ENCODE measurements at places on chromosomes 12 and 14.

DNA sequence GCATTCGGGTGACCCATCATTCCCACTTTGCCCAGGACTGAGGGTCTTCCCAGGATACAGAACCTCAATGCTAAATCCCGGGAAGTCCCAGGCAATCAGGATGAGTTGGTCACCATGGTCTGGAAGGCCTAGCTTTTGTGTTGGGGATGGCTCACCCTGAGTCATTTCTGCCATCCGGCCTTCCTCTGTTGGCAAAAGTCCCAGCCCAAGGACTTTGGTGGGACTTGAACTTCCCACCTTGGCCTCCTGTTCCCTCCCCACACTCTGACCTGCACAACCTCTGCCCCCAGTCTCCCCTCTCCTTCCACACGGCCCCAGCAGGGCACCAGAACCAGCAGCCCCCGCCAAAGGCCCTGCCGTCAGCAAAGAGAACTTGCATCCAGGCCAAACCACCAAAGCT lies 24.6 kb upstream of the NCOR2 start:
- peak; percentile 53 for DNase-seq

DNA sequence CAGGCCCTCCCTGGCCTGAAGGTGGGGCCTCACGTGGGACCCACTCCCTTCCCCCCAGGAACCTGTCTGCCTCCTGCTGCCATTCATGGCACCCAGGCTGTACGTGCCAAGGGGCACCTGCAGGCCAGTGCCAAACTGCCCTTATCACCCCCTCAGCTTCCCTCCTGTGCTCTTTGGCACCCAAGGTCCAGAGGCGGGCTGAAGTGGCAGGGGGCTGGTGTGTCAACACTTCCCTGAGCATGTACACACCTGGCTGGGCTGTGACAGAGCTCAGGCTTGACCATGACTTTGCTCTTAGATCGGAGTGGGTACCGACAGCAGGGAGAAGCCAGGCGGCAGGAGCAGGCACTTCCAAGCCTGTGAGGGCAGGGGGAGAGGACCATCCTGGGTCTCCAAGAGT lies 41.6 kb downstream of the HSD17B6 start:
- no peak for DNase-seq

DNA sequence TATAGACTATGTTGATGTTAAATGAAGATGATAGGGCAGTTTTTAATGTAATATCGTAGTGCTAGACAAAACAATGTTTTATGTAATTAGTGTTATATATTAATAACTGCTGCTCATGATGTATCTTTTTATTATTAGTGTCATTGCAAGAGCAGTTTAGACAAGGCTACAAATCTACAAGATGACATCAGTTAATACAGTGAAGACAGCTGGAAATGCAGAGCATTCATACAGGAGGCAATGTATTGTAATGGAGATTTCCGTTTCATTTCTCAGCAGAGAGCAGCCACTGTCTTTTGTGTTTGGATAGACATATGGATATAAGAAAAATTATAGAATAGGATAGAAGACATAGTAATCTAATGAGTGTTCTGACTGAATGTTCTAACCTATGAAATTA lies 178.0 kb downstream of the FOXG1 start:
- DNase-seq: no peak

GRCh38 chr12:11981121-11981733 lies 89.5 kb upstream of the BCL2L14 start:
- no peak for DNase-seq

- peak; percentile 64 for DNase-seq
Observed at GRCh38 chr14:22646570-22647254, 2.6 kb upstream of the OR6J1 start.

DNA sequence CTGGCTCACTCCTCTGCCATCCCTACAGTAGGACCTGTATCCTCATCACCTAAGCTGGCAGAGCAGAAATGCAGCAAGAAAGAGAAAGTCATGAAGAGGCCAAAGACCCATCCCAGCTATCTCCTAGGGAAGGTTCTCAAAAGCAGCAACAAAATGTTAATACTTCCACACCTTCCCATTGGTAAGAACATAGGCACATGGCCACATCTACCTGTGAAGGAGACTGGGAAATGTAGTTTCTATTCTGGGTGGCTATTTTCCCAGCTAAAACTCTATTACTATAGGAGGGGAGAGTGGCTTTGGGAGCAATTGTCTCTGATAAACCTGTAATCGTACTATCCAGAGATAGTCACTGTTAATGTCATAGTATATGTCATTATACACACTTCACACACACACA lies 13.7 kb upstream of the EIF2B2 start:
- no peak for DNase-seq

- no peak for DNase-seq
Observed at GRCh38 chr14:77219591-77219990, 38.0 kb downstream of the TMEM63C start.

DNA sequence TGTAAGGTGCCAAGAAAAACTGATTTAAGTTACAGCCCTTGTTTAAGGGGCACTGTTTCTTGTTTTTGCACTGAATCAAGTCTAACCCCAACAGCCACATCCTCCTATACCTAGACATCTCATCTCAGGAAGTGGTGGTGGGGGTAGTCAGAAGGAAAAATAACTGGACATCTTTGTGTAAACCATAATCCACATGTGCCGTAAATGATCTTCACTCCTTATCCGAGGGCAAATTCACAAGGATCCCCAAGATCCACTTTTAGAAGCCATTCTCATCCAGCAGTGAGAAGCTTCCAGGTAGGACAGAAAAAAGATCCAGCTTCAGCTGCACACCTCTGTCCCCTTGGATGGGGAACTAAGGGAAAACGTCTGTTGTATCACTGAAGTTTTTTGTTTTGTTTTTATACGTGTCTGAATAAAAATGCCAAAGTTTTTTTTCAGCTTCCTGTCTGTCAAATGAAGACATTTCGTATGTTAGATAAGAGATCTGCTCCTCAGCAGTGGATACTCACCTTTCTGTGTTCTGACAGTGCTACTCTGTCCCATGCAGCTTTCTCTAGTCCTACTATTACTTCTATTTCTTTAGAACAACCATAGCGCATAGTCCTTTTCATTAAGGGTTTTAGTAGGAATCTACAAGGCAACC lies 1.2 kb upstream of the PA2G4 start:
- DNase-seq: no peak

- no peak for DNase-seq
Observed at GRCh38 chr12:33277376-33277775, 162.2 kb downstream of the SYT10 start.

DNA sequence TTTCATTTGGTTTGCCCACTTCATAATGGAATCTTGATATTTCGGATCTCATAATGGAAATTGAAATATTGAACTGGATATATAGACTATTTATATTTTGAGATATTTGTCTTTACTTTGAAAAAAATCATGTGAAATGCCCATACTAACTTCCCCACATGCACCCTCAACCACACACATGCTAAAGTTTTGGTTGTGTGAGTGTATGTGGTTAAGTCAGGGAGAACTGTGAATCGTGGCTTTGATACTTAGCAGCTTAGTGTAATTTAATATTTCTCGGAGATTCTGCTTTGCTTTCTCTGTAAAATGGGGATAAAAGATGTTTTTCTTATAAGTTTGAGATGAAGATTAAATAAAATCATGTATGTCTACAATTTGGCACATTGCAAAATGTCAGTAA lies 162.1 kb downstream of the OTOGL start:
- DNase-seq: no peak

DNA sequence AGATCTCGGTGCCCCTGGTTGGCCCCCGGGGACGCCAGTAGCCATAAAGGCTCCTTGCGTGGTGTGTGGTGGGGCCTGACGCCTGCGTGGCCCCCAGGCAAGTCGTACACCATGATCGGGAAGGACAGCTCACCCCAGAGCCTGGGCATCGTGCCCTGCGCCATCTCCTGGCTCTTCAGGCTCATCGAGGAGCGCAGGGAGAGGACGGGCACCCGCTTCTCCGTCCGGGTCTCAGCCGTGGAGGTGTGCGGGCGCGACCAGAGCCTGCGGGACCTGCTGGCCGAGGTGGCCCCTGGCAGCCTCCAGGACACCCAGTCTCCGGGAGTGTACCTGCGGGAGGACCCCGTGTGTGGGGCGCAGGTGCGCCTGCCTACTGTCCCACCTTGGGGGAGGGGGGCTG lies 34.5 kb downstream of the KIF26A start:
- DNase-seq: no peak
